ENCODE measurements at places on chromosomes 11 and 22.

DNA sequence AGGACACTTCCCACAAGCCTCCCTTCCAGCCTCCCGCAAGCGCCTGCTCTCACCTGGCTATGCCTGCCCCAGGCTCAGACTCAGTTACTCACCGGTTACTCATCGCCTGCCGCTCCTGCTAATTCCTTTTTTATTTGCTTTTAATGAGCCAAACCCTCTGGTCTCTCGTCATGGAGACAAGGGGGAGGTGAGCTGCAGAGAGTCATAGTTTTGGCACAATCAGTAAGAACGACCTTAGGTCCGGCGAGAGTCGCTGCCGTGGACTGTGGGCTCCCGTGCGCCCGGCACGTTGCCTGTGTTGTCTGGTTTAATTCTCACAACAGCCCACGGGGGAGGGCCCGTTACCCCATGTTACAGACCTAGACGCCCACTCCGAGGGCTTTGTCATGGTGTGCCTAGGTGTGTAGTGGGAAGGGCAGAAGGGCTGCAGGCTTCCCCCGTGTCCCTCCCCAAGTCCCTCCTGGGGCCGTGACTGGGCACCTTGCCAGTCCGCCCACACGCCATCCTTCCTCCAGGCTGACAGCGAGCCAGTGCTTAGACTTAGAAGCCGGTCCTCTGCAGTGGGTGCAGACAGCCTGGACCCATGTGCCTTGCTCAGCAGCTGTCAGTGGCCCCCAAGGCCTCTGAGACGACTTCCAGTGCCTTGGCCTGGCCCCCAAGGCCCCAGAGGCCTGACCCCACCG is 42.2 kb downstream of the WNT7B start:
- DNase-seq = no peak

DNA sequence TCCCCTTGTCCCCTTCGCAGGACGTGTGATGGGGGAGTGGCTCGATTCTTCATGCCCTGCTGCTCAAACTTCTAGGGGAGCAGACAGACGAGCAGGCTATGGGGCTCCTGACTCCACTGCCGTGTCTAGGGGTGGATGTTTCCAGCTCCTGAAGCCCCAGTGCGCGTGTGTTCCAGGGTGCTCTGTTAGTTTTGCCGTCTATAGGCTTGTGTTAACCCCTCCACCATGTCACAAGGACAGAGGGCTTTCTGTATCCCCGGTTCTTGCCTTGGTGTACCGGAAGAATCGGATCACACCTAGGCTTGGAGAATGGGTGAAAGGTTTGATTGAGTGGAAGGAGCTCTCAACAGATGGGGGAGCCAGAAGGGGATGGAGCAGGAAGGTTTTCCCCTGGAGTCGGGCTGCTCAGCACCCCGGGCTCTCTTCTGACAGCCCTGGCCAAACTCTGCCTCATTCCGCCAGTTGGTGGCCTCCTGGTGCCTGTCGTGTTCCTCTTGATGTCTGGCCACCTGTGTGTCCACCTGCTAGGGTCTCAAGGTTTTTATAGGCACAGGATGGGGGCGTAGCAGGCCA is 810.7 kb downstream of the BRD1 start:
- DNase-seq = no peak

GRCh38 chr22:32120603-32121002 is 38.5 kb downstream of the C22orf42 start:
- DNase-seq = no peak

GRCh38 chr11:78424334-78425270 is 7.0 kb upstream of the GAB2 start:
- no peak for DNase-seq

DNA sequence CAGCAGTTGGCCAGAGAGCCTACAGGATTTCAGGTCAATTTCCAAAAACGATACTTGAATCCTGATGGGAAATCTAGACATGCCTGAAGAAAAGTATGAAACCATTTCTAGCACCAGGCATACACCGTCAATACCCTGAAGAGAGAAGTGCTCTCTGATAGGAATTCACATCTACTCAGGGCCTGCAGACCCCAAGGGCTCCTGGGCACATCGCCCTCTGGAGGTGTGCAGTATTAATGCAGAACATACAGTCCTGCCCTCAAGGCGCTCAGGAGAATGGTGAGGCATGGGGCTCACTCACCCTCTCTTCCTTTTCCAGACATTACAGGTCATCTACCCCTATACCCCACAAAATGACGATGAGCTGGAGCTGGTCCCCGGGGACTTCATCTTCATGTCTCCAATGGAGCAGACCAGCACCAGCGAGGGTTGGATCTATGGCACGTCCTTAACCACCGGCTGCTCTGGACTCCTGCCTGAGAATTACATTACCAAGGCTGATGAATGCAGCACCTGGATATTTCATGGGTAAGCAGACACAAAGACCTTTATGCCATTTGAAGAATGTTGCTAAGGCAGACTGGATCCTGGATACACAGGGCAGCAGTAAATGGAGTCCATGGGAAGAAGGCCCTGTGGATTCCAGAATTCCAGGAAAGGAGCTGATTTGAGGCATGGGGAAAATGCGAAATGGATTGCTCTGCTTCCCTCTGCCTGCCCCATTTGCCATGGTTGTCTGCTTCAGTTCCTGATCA is 49.3 kb upstream of the CRTAM start:
- no peak for DNase-seq
